ENCODE measurements at places on chromosomes 5 and 9.

- DNase-seq = no peak
Observed at GRCh38 chr9:85716031-85716877, 25.5 kb downstream of the AGTPBP1 start.

DNA sequence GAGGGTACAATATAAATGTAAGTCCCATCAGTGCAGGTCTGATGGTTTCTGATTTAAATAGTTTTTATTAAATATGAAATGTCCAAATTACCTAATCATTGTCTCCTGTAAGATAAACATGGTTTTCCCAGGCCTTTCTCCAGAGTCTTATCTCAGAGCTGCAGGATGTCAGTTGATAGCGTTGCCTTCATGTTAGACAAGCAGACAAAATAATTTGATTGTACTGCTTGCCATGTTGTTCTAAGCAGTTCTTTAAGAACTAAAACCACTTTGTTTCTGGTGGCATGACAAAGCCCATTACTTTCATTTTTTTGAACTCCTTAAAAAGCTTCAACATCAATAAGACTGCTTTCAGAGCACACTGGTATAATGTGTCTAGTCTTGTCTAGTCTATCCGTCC is 1073.5 kb downstream of the MAT2B start:
- no peak for DNase-seq

GRCh38 chr5:89546657-89547056 is 663.7 kb upstream of the MEF2C start:
- DNase-seq = no peak

GRCh38 chr5:17665836-17666235 is 31.6 kb downstream of the TAF11L14 start:
- no peak for DNase-seq

DNA sequence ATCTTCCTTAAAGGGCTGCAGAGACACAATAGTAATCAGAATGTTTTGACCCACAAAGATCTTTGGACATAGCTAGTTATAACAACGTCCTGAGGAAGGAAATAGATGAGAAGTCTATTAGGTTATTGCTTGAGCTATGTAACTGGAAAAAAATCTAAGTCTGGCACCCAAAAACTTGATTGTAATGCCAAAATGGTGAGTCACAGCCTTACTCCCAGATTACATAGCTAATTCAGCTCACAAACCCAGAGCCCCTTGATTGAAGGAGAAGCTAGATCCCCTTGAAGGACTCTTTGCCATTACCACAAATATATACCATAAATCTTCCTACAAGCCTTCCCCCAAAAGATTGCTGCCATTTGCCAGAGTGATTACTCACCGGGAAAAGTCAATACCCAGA is 341.8 kb upstream of the KIF2A start:
- DNase-seq = no peak
